DMS 273 treated with DMSO at 0.1 percent for 48 hours (cell line): ENCODE measurements at places on chromosomes 1 and 21.
A peak's percentile ranks its signal among the peaks of the same experiment; 100 is the strongest.

- DNase-seq: no peak
Observed at GRCh38 chr1:156430303-156430702, 61.3 kb downstream of the RHBG start.

DNA sequence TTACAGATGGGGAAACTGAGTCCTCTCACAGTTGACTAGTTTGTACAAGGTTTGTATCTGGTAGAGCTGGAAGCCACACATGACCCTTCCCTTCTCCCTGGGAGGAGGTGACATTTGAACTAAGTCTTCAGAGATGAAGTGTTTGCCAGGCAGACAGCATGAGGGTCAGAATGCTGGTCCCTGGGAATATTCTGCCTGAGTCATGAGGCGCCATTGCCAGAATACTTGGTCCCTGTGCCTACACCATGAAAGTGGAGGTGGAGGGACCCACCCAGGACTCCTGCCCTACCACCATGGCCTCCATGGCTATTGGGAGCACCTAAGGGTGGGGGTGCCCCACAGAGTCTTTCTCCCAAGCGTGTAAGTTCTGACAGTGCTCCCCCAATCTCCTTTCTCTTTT, 7.0 kb downstream of the RPS6KA1 start:
- no peak for DNase-seq

DNA sequence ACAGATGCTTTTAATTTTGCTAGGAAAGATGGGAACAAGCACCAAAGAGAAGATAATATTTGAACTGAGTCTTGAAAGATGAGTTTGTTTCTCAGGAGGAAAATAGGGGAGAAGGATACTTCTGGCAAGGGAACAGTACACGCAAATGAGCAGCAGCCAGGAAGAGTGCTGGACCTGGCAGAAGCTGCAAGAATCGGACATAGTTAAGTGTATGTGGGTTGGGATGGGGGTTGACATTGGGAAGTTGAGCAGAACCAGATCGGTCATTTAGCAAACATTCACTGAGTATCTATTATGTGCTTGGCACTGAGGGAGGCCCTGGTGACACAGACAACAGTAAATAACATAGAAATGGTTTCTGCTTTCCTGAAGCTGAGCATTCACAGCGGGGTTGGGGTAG, 198.8 kb downstream of the PLPP3 start:
- no peak for DNase-seq

GRCh38 chr1:234961456-234962339, 166.9 kb downstream of the TOMM20 start:
- no peak for DNase-seq

DNA sequence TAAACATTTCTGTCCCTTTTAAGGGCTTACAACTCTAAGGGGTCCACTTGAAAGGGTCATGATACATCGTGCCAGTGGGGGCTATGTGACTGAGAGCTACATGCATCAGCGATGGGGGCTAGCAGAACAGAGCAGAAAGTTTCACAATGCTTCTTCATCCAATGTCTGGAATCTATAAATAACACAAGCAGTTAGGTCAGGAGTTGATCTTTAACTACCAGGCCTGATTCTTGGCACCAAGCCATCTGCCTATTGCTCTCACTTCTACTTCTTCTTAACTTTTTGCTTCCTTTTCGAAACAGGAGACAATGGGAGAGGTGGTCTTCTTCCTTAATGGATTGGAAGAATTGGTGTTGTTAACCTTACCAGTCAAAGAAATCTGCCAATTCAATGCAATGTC, 410.0 kb downstream of the TGFB2 start:
- DNase-seq: no peak

DNA sequence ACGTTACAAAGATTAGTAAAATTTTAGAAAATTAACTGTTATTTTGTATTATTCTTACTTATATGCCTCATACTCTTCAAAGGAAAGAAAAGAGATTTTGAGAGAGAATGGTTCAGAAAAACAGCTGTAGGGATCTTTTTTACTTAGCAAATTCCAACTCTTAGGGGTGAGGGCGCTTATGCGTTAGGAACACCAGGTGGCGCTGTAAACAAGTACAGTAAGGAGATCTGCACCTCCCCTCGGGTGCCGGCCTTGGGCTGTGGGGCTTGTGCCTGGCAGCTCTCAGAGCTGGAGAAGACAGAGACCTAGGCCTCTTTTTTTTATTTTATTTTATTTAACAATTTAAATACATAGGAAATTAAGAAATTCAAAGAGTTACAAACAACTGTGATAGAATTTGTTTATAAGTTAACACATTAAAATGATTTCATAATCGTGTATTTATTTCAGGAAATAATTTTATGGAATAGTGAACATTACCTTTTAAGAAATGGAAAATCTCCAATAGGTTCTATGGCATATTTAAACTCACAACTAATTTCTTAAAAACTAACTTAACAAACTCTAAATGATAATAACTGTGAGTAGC, 32.6 kb downstream of the UTP25 start:
- DNase-seq: peak; percentile 77

- DNase-seq: no peak
Observed at GRCh38 chr1:37704966-37705365, 12.7 kb downstream of the CDCA8 start.

- peak; percentile 94 for DNase-seq
Observed at GRCh38 chr1:41360074-41360785, 1.0 kb upstream of the FOXO6 start.

DNA sequence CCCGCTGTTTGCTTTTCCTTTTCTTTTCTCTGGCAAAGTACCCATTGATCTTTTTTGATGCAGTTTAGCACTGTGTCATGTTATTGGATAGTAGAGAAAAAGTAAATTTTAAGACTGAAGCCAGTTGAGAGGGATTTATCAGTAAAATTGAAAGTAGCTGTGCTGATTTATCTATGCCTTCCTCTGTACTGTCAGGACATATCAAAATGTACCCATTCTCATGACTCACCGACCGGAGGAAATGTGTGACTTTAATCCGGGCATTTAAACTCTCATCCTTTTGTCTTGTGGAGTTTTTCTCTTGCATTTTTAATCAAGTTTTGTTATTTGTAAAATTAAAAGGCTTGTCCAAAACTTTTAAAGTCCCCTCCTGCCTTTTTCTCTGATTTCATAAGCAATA, 276.6 kb upstream of the FMN2 start:
- no peak for DNase-seq

- DNase-seq: no peak
Observed at GRCh38 chr1:151831605-151832004, at the start of gene RORC. Gene RORC (minus strand): TSS chr1:151831802. CDS start chr1:151831764, 38 bp downstream.

DNA sequence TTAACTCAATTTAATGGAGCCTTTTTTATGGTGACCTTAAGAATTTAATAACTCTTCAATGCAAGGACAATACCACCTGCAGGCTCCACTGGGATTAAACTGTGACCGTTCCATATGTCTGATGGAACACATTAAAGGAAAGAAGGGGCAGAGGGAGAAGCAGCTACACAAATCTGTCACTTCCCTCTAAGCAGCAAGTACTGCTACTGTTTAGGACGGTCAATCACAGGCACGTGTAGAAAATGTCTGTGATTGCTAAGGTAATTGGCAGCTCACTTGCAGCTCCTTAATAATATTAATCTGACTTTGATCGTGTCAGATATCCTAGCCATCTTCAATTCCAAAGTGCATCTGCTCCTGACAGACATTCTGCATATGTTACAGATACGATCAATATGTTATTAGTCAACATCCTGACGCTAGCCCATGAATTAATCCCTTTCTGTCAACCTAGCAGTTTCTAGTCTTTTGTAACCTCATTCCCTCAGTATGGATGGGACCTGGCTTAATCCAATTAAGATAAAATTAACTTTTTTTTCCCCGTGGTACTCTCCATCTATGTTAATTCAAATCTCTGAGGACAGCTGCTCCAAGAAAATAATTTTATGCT, 1012.4 kb downstream of the AMY1C start:
- no peak for DNase-seq

- DNase-seq: no peak
Observed at GRCh38 chr1:190759807-190760206, 282.1 kb upstream of the BRINP3 start.

- no peak for DNase-seq
Observed at GRCh38 chr21:27649762-27650161, 682.9 kb upstream of the ADAMTS5 start.
